Cerebellar cortex (tissue), 1 donor: ENCODE measurements at places on chromosomes 7 and 10.
A peak's percentile ranks its signal among the peaks of the same experiment; 100 is the strongest.

GRCh38 chr10:32489901-32490300 lies 44.0 kb downstream of the CCDC7 start:
- DNase-seq: no peak

DNA sequence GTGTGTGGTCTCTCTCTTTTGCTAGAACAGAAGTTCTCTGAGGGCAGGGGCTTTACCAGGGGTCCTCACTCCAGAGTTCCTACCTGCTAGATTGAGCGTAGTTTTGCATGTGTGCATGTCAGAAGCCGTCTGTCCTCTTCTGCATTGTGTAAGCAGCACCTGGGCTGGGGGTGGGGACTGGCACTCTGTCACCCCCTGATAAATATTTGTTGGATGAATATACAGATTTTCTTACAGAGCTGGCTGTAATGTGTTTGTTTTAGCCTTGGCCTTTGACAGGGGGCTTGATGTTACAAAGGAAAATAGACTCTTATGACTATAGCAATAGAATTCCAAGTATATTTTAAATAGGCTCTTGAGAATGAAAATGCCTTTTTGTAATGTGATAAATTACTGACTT lies 46.6 kb downstream of the WDR37 start:
- no peak for DNase-seq

- no peak for DNase-seq
Observed at GRCh38 chr10:101001659-101002035, 2.0 kb downstream of the LZTS2 start.

DNA sequence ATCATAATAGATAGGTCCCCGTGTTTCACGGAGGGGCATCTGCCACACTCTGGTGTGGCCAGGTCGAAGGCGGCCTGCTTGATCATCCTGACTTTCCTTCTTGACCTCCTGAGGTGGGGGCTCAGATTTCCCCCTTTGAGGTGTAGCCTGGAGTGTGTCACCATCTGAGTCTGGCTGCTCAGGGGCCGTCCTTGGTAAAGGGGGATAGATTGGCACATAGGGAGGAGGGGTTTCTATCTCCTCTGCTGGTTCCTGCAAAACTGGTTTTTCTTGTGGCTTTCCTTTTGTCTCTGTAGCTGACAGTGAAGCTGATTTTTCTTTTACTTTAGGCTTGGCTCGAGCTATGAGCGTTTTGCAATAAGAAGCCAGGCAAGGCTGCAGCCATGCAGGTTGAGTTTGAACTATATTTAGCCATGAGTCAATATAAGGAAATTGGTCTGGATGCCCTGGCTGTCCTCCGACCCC lies 7.1 kb upstream of the ZNF117 start:
- no peak for DNase-seq

GRCh38 chr7:136086712-136087111 lies 109.6 kb upstream of the MTPN start:
- DNase-seq: peak; percentile 95
